Activated CD8-positive, alpha-beta memory T cell treated with anti-CD3 and anti-CD28 coated beads for 4 hours (primary cell): ENCODE measurements at places on chromosomes 5 and 9.

- no peak for DNase-seq
Measured at GRCh38 chr5:122858451-122858850, 13.0 kb downstream of the SNX24 start.

GRCh38 chr9:134353539-134353938, 27.3 kb downstream of the RXRA start:
- no peak for DNase-seq

DNA sequence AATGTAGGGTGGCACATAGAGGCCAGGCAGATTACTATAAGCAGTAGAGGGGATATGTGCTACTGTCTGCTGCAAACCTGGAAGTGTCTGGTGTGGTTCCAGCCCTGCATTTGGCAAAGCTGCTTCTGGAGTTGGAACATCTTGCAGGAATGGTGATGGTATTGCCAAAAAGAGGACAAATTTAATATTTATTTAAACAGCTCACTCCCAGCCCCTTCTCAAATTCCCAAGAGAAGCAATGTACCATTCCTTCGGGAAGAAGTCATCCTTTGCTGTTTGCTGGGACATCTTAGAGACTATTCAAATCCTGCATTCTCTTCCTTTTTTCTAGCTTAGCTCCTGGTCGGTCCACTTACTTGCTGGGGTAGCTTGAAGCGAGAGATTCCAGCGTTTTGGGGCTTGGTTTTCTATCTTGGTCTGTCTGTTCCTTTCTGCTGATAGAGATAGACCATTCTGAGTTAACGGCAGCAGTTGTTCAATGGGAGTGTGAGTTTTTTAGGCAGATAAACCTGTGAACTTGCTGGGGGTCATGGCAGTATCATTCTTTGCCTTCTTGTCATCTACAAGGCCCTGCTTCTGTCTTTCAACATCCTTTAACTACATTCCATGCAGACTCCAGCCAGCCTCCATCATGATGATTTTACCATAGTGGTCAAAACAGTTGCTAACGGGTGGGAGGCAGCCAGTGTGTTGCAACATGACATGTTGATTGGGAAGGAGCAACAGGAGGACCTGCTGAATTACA, 69.9 kb downstream of the RCL1 start:
- DNase-seq: no peak

GRCh38 chr5:146917931-146918330, 39.4 kb upstream of the PPP2R2B start:
- DNase-seq: no peak

DNA sequence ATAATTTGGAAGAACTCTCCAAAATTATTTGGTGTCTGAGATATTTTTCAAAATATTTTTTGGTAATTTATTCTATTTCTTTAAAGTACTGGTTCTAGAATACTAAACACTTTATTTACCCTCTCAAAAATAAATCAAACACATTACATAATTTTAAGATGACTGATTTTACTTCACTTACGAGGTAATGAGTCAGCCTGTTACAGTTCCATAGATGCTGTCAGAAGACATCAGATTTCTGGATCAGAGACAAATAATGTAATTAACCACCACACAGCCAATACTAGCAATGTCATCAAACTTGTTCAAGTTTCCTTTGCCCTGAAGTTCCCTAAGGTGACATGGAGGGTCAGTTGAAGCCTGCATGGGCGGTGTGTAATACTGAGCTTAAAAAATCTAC, 106.1 kb upstream of the CDH9 start:
- DNase-seq: no peak

DNA sequence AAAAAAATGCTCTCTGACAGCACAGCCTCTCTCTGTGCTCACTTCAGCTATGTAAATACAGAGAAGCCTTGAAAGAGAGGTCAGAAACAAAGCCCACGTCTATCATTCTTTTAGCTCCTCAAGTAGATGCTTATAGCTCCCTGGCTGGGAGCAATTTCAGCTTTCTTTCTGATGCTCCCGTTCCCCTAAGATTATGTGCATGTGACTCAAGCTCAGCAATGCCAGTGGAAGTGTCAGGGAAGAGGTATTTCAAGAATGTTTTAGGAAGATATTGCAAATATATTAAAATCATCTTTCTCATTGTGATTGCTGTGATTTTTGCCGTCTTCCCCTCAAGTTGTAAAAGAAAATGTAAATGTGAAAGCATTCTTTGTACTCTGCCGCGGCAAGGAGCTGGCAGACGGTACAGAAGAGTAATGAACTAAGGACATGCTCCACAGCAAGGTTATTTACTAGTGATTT, 1353.7 kb upstream of the ACO1 start:
- DNase-seq: no peak

DNA sequence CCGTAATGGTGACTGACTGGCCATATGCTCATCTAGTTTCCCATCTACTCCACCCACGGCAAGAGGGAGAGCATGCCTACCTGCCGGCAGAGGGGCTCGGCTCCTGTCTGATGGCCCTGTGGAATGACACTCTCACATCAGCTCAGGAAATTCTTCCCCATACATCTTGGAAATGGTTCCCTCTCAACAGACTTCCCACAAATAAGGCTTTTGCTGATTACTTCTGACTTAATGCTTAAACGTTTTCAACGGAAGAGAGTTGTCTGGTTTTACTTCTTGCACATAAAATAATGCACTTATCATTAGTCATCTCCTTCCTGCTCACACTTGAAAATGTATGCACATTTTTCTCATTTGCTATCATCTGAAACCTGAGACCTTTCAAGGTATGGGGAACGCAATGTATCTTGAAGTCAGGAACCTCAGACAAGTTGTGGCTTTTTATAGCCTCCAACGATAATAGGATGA, 129.5 kb downstream of the TTLL11 start:
- no peak for DNase-seq

GRCh38 chr5:149872351-149873040, 72.1 kb downstream of the PDE6A start:
- no peak for DNase-seq

- no peak for DNase-seq
Measured at GRCh38 chr5:132103969-132104391, 30.4 kb downstream of the CSF2 start.

GRCh38 chr5:113218906-113219517, 215.8 kb downstream of the TSSK1B start:
- DNase-seq: no peak

GRCh38 chr9:80094176-80094771, 522.5 kb downstream of the TLE4 start:
- DNase-seq: no peak

DNA sequence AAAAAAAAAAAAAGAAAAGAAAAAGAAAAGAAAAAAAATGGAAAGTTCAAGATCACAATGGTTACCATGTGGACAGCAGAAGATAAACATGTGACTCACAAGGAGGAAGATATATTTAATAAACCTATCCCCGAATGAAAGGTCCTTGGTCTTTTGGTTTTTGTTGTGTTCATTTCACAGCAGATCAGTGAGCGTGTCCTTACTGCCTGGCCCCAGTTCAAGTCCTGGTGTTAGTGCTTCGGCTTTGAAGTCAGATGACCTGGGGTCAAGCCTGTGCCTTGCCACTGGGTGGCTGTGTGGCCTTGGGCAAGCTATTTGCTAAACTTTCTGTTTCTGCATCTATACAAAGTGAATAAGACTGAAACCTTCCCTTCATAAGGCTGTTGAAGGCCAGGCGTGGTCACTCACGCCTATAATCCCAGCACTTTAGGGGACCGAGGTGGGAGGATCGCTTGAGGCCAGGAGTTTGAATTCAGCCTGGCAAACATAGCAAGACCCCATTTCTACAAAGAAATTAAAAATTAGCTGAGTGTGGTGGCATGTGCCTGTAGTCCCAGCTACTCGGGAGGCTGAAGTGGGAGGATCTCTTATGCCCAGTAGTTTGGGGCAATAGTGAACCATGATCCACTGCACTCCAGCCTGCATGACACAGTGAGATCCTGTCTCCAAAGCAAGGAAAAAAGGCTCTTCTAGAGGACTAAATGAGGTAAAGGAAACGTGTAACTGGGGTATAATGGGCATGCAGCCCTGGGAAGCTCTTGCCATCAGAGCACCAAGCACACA, 94.5 kb upstream of the SPATA31D4 start:
- no peak for DNase-seq

GRCh38 chr9:94923326-94924089, 197.0 kb downstream of the AOPEP start:
- no peak for DNase-seq

DNA sequence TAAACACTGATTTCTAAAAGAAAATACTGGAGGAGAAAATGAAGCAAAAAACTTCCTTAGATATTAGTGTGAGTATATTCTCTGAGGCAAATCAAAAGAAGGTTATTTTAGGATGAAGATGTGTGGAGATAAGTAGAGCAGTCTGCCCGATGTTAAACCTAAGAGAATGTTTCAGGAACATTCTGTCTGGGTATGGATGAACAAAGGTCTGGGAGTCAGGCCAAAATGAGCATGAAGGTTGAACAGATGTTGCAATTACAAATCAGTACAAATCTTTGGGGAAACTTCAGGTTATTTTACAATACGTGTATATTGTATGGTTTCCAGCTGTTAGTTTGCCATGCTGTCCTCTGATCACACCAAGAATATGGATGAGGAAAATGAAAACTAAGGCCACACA, 14.4 kb upstream of the CEP78 start:
- no peak for DNase-seq

- DNase-seq: no peak
Measured at GRCh38 chr5:158120760-158121159, 261.8 kb upstream of the CLINT1 start.

DNA sequence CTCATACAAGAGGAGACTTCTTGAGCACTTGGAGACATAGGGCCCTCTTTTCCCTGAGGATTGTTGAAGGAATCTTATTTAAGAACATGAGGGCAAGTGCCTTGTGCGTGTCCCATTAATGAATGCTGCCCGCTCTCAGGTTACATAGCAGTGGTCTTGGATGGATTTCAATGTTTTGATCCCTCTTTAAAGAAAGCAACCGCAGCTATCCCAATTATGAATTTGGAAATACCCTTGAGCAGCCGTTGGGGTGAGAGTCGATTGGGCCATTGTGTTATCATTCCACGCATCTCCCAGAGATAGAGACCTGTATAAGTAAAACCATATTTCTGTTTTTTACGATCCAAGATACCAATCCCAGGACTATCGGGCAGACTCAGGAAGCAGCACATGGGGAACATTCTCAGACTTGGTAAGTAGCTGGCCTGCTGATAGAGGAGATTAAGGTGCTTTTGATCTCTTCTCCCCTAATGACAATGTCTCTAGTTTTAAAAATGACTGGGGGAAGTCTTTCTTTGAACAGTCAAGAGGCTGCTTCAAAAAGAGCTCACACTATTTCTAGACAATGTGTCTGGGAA, 145.3 kb downstream of the MACROH2A1 start:
- no peak for DNase-seq

DNA sequence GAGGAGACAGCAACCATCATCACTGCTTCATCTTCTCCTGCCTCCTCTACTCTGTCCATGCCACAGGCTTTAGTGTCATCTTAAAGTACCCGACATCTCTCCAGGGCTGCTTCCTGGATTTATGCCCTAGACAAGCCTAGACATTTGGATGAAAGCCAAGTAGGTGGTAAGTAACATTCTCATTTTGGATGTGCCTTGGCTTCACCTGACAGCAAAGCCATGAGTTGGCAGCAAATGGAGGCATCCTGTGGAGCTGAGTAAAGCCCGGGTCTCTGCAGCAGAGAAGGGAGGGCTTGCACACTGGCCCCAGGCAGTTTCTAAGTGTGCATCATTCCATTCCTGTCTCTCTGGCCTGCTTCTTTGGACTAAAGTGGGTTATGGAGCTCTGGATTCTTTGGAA, 299.1 kb downstream of the DMAC1 start:
- DNase-seq: no peak

GRCh38 chr5:172410160-172410559, 44.2 kb downstream of the SH3PXD2B start:
- DNase-seq: no peak

DNA sequence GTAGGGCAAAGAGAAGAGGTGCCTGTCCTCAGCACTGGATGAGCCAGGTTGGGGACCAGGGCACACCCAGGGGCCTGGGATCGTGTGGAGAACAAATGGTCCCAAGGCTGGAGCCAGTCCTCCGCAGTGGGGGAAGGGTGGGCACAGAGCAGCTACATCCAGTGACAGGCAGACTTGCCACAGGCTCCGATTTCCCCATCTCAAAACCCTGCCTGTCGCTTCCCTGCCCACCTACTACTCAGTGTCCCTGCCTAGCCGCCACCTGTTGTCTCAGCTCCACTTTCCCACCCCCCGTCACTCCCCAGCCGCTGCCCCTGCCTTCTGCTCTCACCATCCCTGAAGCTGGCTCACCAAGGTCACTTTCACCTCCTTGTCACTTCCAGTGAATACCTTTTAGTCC, 13.9 kb upstream of the ENHO start:
- DNase-seq: no peak
